Stimulated activated CD4-positive, alpha-beta T cell treated with anti-CD3 and anti-CD28 coated beads, Interleukin-2, amount 100 ng/mL, for 4 hours (primary cell): ENCODE measurements at places on chromosomes 16 and 17.

- DNase-seq, result no peak
Measured at GRCh38 chr16:14475370-14476139, 154.5 kb downstream of the PARN start.

GRCh38 chr17:2076087-2076984 lies 21.4 kb downstream of the HIC1 start:
- DNase-seq, result no peak

- no peak for DNase-seq
Measured at GRCh38 chr16:85378145-85379040, 234.7 kb upstream of the GSE1 start.

DNA sequence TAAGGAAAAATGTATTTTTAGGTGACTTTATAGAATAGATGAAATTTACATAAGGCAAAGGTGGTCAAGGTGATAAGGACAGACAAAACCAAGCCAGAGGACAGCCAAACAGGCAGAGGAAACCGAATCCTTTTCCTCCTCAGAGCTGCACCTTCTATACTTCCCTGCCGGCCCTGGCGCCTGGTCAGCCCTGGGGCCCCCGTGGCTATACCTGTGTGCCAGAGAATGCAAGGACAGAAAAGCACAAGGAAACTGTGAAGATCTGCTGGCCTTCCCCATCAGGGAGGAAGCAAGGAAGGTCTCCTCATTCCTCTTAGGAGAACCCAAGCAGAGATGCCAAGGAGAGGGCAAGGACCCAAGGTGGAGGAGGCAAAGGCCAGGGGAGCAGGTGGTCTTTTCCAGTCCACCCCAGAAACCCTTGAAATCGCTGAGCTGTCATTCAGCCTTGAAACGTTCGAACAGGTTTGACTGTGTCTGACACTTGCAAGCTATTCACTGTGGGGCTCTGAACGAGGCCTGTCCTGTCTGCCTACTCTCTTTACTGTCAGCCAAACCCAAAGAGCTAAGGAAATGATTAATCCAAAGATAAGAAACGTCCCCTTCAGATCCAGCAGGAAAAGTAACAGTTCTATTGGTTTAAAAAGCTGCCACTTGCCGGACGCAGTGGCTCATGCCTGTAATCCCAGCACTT lies 114.4 kb downstream of the XYLT1 start:
- no peak for DNase-seq

- peak; percentile 74 for DNase-seq
Measured at GRCh38 chr17:63698886-63699637, 863 bp downstream of the LIMD2 start.

DNA sequence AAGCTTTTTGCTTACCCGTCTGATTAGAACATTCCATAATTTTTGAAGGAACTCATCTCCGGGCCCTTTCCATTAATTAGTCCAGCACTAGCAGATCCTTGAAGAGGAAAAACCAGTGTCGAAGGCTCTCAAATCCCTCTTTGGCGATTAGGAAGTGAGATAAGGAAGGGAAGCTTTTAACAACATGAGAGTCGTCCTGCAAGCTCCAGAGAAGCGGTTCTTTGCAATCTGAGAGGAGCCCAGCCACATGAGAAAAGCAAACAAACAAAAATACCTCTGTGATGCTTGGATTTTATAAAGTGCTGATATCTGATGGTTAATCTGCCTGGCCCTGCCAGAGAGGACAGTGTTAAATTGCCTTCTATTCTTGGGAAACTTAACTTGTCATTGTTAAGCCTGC lies 339.8 kb upstream of the SALL1 start:
- no peak for DNase-seq

DNA sequence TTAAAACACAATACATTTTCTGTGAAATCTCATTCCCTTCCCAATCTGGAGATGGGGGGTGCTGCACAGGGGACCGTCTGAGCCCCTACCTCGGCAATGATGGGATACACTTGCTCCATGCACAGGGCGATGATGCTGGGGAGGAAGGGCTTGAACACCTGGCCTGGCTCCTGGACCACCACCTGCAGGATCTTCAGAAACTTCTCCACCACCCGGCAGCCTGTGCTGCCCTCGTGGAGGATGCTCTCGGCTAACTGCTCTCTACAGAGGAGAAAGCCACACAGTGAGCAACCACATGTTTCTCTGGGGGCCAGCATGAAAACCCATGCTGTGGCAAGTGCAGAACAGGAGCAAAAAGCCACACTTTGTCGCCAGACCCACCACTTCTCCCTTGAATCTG lies 42.4 kb upstream of the GSG1L start:
- DNase-seq, result no peak

DNA sequence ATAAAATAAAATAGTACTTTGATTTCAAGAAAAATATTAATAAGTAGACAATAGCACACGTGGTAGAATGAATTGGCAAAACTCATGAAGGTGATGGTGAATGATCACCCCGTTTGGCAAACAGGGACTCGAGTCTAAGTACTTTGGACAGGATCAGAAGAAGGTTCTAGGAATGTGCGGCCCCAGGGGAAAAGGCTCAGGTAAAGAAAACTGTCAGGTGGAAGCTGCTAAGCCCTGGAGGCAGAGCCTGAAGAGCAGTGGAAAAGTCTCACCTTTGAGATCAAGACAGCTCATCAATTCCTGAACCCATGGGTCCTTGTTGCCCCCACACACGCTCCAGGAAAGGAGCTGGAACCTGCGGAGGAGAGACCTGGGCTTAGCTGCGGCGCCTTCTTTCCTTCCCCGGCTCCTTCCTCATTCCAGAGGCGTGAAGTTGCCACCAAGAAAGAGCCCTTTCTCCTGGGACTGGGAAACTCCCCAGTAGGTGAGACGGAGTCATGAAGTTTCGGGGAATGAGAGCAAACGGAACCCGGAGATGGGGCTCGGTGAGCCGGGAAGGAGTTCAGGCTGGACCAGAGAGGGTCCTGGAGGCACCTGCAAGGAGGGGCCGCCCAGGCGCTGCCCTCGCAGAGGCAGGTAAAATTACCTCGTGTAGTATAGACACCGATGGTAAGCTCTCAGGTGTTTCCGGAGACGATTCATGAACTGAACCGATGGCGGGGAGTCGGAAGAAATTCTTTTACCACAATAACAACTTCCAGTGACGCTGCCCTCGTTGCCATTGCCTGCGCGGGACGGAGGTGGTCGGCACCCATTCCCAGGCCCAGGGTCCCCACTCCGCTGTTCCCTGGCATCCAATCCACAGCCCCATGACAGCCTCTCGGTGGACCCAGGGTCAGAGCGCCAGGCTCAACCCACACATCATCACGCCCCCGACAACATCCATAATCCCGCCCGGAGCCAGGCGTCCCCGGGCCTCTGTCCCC lies 1.2 kb upstream of the ZMYND15 start:
- DNase-seq, result no peak

DNA sequence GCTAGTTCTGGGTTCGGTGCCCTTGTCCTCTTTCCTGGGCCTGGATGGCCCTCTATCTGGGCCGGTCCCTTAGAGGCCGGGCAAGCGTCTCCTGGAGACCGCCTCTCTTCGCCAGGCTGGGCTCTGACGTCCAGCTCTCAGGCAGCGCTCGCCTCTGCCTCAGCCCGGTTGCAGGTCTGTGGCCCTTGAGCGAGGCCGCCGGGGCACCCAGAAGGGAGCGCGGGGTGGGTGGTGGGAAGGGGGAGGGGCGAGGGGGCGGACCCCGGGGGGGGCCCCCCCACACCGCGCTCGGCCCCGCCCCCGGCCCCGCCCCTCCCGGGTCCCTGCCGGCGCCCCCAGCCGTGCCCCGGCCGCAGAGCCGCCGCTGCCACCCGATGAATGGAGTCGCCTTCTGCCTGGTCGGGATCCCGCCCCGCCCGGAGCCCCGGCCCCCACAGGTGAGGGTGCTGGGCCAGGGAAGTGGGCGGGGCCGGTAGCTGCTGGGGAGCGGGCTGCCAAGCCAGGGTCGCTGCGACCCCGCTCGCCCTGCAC lies at the start of gene ARHGAP23:
TSS of gene ARHGAP23 (plus strand) at position 353 of the 531 bp plus-strand sequence. CDS start at position 375, 22 bp downstream.
- DNase-seq, result peak; percentile 19

DNA sequence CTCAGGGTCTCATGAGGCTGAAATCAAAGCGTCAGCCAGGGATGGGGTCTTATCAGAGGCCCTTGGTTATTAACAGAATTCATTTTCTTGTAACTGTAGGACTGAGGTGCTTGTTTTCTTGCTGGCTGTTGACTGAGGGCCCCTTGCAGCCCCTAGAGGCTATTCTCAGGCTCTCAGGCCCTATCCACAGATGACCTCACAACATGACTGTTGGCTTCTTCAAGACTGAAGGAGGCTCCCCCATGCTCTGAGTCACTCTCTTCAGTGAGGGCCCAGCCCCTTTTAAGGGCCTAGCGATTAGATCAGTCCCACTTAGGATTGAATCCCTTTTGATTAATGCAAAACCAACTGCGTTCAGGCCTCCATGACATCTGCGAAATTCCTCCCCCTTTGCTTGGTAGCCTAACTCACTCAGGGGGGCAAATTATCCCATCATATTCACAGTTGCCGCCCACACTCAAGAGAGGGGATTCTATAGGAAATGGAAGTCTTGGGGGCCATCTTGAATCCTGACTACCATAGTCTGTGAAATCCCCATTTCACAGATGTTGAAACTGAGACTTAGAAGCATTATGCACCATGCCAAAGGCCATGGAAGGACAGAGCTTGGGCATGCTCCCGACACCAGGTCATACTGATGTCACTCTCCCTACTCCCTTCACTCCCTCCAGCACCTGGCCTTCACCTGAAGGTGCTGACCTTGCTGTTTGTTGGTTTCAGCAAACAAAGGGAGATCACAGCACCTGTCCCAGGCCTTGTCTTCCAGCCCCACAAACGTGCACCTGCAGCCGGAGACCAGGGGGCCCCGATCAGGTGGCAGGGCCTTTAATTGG lies 592.3 kb downstream of the MAF start:
- no peak for DNase-seq

- no peak for DNase-seq
Measured at GRCh38 chr16:88434746-88435145, 18.3 kb upstream of the ZFPM1 start.

GRCh38 chr16:86214326-86215232 lies 295.7 kb upstream of the FOXF1 start:
- DNase-seq, result no peak

DNA sequence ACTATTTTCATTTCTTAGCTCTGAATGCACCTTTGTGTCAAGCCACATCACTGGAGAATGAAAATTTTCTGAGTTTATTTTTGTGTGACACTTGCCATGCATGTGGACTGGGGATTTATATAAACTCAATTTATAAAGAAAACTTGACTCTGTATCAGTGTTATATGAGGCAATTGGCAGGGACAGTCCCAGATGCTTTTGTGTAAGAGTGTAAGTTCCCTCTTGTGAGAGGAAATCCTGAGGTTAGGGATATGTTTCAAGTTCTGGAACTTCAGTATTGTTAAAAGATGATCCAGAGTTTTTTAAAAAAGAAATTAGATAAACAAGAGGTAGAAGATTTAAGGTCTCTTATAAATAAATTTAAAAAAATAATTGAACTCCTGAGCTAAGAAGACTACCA lies 10.9 kb upstream of the CCL8 start:
- DNase-seq, result no peak

DNA sequence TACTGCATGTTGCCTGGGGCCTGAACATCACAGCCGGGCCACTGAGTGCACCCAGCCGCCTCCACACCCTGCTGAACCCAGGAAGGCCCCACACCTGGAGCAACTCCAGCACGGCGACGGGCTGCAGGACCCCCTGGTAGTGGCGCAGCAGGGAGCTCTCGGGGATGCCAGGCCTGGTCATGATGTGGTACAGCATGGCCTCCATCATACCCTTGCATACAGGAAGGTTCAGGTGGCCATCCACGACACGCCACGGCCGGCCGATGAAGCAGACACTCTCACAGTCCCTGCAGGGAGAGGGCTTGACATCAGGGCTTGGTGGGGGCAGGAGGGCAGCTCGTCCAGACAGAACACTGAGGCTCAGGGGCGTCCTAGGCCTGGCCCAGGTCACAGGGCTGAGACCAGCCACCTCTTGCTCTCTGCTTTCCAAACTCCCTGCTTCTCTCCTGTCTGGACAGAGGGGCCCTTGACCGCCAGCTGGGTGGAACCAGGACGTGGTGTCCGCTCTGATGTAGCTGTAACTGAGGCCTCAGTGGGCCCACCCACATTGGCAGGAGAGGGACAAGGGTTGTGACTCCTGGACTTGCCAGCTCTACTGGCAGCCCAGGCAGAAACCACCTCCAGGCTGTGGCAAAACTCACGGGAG lies 60.3 kb downstream of the IL21R start:
- no peak for DNase-seq

DNA sequence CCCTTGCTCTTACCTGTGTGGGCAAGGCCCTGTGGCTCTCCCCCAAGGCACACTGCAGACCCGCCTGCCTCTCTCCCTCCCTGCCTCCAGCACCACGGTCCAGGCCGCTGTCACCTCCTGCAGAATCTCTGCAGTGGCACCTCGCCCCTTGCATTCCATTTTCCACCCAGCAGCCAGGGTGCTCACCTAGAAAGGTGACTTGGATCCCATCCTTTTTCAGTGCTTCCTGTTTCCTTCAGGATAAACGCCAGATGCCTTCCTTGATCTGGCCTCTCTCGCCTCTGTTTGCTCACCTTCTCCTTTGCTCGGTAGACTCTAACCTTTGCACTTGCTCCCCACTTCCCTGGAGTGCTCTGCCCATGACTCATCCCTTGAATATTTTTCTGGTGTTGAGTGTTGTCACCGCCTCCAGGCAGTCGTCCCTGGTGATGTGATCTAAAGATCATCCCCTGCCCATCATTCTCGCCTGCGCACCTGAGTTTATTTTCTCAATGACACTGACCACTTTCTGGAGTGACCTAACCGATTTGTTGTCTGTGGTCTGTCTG lies 79.2 kb upstream of the LGALS9 start:
- no peak for DNase-seq
